Stimulated activated CD8-positive, alpha-beta memory T cell treated with anti-CD3 and anti-CD28 coated beads, Interleukin-4, amount 100 ng/mL, for 4 hours (primary cell): ENCODE measurements at places on chromosomes 4 and X.

DNA sequence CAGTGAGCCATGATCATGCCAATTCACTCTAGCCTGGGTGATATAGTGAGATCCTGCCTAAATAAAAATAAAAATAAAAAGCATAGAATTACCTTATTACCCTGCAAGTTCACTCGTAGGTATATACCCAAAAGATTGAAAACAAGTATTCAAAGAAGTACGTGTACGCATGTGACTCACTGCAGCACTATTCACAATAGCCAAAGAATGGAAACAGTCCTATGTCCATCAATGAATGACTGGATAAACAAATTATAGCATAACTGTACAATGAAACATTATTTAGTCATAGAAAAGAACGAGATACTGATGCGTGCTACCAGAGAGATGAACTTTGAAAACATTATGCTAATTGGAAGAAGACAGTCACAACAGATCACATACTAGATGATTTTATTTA lies 204.6 kb upstream of the DIAPH2 start:
- DNase-seq, result no peak

GRCh38 chrX:142251202-142251601 lies 46.1 kb upstream of the MAGEC2 start:
- no peak for DNase-seq

DNA sequence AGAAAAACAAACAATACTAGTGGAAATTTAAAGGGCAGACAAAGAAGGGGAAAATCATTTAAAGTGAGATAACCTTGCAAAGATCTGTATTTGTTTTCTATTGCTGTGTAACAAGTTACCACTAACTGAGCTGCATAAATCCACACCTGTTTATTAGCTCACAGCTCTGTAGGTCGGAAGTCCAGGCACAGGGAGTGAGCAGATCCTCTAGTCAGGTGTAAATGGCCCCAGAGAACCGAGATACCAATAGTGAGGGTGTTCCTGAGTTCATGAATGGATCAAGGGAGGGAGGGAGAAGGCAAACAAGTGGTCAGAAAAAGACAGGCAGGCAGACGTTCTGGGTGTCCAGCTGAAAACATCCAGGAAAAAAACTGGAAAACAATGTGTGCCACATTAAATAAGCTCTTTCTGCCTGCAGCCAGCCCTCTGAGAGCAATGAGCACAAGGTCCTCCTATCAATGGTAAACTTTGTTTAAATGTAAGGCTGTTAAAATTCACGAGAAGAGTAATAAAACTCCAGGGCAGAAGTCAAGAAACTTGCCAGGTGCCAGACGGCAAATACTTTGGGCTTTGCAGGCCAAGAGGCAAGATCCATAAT lies 25.0 kb downstream of the ADGRA3 start:
- DNase-seq, result no peak

- no peak for DNase-seq
These were observed 94.3 kb upstream of the ATXN3L start for GRCh38 chrX:13414006-13414647.

- DNase-seq, result no peak
These were observed 1.8 kb downstream of the SGMS2 start for GRCh38 chr4:107826421-107826980.

DNA sequence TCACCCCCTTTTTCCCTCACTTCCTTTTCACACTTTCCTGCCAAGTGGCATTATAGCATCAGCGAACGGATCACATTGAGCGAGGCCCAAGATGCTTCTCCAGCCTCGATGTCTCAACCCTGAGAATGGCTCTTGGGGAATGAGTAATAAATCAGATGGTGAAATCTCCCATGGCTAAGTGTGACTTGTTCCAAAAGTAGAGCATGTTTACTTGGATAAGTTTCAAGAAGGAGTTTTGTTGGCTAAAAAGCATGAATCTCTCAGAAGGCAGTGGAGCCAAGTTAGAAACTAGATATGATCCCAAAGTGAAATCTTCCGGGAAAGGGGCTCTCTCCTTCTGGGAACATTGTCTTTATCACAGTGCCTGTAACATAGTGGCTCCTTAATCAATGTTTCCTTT lies 316.3 kb downstream of the CAMK2D start:
- DNase-seq, result no peak

DNA sequence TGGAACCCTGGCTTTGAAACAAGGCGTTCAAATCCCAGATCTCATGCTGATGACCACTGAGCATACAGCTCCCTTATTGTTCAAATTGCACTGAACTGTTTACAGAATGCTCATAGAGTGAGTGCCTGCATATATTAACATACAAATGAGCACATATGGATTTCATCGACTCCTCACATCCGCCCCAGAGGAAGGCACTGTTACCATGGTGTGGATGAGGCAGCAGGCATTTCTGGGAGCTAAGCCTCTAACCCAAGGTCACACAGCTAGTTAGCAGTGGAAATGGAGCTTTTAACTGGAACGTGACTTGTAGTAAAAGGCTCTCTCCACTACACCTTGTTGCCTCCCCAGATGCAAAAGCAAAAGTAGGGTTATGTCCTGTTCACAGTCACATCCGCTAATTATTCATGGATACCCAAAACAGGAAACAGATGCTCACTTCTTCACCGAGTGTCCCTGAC lies 289.7 kb downstream of the STK32B start:
- no peak for DNase-seq

DNA sequence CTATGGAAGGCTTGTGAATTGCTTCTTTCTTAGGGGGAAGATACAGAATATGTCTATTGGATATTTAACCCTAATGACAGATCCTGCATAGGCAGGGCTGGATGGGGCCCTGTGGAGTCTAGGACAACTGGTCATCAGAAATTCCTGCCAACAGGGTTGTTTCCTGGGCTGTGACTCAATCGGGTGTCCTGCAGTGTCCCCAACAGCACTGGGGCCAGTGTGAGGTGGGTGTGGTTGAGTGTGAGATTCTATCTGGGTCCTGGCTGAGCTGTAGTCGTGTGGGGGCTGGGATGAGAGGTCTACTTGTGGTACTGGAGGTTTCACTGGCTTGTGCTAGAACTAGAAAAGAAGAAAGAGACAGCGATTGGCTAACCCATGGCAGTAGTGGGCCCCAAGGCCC lies 87.3 kb upstream of the WDR1 start:
- DNase-seq, result no peak

GRCh38 chrX:112012360-112012759 lies 70.2 kb downstream of the TRPC5 start:
- DNase-seq, result no peak

DNA sequence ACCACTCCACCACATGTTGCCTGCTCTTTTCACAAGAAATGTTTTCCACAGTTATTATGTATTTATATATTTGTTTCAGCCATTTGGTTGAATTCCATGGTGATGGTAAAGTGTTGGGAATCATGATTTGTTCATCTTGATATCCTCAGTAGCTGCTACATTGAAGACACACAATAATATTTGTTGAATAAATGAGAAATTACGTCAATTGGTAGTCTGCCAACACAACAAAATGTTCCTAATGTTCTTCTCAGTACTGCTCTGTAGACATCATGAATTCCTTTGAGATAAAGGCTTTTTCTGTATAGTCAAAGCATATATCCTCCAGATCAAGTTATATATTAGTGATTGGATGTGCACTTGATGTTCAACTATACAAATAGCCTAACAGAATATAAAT lies 29.5 kb downstream of the CXXC4 start:
- DNase-seq, result no peak

- no peak for DNase-seq
These were observed 43.7 kb upstream of the S100G start for GRCh38 chrX:16606142-16606720.

DNA sequence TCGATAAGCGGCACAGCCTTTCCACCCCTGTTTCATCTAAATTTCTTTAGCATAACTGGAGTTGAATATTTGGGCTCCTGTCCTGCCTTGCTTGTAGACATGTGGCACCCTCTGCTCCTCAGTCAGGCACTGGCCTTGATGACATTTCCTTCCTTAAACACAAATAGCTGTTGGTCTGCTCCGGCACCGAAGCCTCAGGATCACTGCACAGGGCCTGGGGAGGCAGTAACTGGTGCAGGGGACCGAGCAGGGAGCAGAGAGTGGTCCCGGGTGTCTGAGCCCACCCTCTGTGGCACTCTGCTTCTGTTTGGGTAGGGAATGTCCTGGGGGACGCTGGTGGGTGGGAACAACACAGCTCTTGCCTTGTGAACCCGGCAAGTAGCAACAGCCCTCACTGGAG lies 13.6 kb downstream of the RGS12 start:
- DNase-seq, result no peak

DNA sequence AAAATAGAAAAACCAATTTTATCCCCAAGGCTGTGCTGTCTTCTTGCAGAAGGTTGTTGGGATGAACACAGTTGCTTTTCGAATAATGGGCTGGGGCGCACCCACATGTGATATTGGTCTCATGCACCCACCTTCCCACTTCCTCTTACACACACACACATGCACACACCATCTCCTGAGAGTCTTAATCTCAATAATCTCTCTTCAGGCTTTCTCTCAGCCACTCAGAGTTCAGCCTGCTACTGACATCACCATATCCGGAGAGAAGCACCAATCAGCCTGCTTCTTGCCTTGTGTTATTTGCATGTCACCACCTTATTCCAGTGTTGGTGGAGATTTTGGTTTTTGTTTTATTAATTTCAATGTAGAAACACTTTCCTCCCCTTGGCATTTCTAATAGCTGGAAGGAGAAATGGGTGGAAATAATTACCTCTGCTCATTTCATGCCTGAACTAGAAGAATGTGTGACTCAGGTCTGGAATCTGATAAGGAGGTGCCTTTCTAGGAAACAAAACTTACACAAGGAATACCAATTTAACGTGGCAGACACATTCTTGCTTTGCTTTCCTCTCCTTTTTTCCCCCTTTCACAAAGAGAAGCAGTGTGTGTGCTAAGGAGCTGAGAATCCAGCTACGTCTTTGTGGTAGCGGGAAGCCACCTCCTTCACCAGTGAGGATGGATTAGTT lies 400.2 kb downstream of the MID1IP1 start:
- DNase-seq, result no peak

- DNase-seq, result no peak
These were observed 58.4 kb upstream of the XAGE1A start for GRCh38 chrX:52437212-52437611.

DNA sequence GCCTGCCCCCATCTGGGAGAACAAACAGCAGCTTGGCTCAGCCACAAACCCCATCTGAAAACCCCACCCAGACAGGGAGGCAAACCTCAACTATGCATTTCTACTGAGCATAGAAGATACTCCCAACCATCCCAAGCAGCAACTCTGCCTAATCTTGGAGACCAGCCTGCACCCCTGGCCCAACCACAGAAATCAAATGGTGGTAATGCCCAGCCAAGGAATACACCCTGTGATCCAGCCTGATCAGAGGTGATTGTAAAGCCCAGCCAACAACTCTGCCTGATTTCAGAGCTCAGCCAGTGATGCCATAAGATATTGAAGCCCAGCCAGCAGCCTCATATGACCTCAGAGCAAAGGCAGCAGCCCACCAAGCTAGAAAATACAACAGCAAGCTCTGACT lies 19.8 kb downstream of the TMLHE start:
- DNase-seq, result no peak

- no peak for DNase-seq
These were observed 33.0 kb downstream of the GRIA3 start for GRCh38 chrX:123217077-123217476.

- no peak for DNase-seq
These were observed 102.3 kb upstream of the GRIA3 start for GRCh38 chrX:123081776-123082175.

DNA sequence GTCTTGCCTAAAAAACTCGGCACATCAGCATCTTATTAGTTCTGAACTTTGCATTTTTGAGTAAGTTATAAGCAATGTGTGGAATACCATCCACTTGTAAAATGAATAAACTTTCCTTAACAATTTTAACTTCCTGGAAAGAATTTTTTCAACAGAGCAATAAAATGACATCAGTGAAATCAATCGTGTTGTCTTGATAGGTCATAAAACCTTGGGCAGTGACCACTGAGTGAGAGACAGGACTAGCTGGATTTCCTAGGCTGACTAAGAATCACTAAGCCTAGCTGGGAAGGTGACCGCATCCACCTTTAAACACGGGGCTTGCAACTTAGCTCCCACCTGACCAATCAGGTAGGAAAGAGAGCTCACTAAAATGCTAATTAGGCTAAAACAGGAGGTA lies 403.0 kb upstream of the CNKSR2 start:
- DNase-seq, result no peak

GRCh38 chr4:147194114-147194513 lies 248.4 kb upstream of the TTC29 start:
- no peak for DNase-seq

DNA sequence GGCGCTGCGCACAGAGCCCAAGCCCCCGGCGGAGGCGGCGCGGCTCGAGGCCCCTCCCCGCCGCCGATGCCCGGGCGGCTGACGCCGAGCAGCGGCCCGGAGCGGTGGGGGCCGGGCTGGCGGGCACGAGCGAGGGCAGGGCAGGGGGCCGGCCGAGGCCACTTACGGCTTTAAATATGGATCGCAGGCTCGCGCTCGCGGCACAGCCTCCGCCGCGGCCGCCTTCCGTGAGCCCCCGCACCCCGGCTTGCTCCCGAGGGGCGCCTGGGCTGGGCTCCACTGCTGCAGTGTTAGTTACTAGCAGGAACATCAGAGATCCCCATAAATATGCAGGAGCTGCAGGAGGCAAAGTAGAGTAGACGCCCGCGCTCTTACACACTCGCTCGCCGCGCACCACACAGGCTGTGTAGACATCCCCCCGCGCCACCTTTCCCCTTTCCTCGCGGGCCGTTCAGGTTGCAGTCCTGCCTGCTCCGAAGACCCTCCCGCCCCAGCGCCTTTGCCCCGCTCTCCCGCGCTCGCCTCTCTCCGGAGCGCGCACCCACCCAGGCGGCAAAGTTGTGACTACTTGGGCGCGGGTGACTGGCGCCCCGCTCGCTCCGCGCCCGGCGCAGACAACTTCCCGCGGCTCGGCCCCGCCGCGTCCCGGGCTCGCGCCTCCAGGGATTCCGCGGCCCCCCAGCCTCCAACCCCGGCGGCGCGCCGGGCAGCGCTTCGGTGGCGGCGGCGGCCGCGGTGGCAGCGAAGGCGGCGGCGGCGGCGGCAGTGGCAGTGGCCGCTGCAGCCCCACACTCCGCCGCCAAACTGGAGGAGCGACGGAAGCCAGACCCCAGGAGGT lies 152.0 kb upstream of the SLC4A4 start:
- no peak for DNase-seq

GRCh38 chr4:84324303-84325245 lies 174.5 kb downstream of the NKX6-1 start:
- no peak for DNase-seq

DNA sequence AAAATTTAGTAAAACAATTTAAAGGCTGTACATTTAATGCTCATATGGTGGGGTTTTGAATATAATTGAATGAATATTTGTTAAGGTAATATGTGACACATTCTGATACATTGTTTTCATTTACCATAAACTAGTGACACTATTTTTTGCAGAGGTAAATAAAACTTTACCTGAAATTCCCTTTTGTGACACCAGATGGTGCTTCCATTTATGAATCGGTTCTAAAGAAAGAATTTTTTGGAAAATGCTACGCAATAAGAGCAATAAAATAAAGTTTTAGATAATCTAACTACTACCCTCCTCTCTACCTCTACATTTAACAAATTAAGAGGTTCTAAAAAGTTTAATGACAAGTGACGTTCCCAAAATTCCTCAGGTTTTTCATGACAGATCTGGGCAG lies 448.9 kb downstream of the MAGEB5 start:
- no peak for DNase-seq
